Posterior cingulate gyrus (tissue), 11 donors: ENCODE measurements at places on chromosomes 12 and 14.

GRCh38 chr12:104850781-104851180 is 107.3 kb downstream of the SLC41A2 start:
- DNase-seq = no peak

- no peak for DNase-seq
Observed at GRCh38 chr12:56699020-56699661, 11.1 kb upstream of the PTGES3 start.

GRCh38 chr12:53201639-53202038 is 5.4 kb downstream of the ITGB7 start:
- no peak for DNase-seq

GRCh38 chr12:47615711-47616110 is 90.1 kb downstream of the RPAP3 start:
- no peak for DNase-seq

GRCh38 chr12:6699259-6699988 is 1.2 kb downstream of the PIANP start:
- DNase-seq = no peak
